ENCODE measurements at places on chromosomes 2 and 18.

GRCh38 chr2:98975611-98976010 lies 39.6 kb upstream of the CRACDL start:
- no peak for DNase-seq

DNA sequence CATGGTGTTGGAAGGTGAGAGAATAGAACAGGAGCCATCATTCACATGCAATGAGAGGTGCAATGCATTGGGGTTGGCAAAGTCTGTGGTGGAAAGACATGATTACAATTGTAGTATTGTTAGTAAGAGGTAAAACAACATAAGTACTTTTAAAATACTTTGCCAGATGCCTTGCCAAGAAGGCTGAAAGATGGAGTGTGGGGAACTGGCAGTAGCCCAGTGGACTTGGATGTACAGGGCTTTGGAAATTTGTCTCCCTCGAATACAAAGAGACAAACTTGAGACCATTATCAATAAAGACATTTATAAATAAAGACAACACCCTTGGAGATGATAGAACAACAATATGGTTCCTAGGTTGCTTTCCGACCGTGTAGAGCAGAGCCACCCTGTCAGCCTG lies 62.0 kb downstream of the MDH1 start:
- DNase-seq, result no peak

GRCh38 chr2:10400568-10400977 lies 47.6 kb downstream of the ODC1 start:
- no peak for DNase-seq

GRCh38 chr18:42052122-42052708 lies 97.2 kb downstream of the PIK3C3 start:
- no peak for DNase-seq

- no peak for DNase-seq
Measured at GRCh38 chr2:190959911-190960788, 53.8 kb downstream of the STAT1 start.

DNA sequence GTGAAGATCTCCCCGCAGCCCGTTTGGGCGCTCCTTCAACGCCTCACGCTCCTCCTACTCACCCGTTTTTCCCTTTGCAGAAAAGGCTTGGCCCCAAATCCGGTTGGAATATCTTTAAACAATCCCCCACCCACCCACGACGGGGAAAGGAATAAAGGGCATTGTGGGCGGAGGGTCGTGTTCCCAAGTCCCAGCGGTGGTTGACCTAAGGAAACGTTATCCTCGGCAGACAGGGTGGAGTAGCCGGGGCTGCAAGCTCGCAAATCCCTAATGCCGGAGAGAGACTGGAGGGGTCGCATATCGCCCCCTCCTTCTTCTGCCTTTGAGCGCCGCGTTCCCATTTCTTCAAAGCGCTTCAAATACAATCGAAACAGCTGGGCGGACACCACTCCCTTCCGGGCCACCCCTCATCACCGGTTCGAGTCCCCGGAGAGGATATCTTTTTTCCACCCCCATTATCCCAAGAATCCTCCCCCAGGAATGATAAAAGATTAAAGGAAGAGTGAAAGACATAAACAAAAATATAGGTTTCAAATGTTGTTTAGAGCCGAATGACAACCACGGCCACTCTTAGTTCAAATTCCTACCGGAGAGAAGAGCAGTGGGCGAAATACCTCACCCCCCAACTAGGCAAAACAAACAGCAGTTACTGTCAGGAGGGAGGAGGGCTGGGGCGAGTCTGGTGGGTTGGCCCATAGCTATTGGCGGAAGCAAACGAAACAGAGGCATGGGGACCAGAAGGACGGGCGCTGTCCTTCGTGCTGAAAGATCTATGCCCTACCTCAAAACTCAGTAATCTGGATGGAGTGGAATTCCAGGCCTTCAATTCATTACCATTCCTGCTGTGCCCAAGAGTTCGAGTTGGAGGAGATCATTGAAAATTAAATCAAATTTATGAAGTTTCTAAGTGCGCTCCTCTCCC lies 2.8 kb upstream of the GAD1 start:
- DNase-seq, result no peak

DNA sequence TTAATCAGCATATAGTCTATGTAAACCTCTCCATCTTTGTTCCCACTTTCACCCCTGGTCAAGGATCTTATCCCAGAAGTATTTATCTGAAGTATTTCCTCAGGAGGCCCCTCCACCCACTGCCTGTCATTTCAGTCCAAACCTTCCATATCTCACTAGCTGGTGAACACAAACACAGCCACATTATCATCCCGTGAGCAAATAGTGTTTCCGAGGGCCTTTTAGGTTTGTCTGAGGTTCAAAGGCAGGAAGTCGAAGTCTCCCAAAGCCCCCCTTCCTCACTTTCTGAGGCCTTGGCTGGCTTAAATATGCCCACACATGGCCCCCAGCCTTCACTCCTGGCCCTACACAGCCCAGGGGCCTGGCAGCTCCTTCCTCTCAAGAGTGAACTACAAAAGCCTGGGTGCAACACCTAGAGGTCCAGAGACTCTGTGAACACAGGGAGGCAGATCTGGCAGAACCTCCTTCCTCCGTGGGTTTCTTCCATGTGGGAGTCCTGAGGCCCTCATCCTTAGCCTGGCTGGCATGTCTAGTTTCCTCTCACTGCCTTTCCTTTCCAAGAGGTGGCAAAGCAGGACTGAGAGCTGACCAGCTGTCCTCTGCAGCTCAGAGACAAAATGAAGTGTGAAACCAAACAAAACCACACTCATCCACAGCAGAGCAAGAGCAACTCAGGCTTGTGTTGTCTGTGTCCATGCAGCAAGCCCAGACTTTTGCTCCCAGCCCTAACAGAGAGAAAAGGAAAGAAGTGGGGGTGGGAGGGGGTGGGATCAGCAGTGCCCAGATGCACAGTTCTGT lies 264.2 kb downstream of the SS18 start:
- DNase-seq, result no peak

DNA sequence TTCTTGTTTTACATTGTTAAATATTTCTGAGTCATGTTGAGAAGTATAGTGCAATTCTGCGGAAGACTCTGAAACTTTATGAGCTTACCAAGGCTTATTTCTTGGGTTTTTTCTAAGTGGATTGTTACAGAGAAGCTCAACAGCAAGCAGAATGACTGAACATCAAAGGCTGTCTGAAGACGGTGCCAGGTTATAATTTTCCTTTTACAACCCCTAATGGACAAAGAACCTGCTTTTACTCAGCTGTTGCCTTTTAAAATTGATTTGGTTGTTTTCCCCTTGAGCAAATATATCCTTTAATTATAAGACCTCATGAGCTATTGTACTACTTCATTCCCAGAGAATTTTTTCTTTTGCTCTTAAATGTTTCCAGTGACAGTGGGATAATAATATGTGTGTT lies 41.6 kb downstream of the LAMA3 start:
- no peak for DNase-seq

GRCh38 chr2:227464361-227464760 lies 7.6 kb upstream of the AGFG1 start:
- DNase-seq, result no peak

DNA sequence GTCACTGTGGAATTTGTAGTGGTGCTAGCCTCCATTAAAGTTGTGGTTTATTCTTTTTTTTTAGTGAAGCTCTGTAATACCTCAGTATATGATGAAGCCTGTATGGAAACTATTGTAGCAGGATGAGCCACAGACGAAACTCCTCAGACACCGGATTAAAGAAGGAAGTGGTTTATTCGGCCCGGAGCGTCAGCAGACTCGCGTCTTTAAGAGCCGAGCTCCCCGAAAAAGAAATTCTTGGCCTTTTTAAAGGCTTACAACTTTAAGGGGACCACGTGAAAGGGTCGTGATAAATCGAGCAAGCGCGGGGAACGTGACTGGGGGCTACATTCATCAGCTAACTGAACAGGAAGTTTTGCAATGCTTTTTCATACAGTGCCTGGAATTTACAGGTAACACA lies 8.1 kb upstream of the CCL20 start:
- no peak for DNase-seq

- no peak for DNase-seq
Measured at GRCh38 chr18:24530630-24531111, 70.2 kb downstream of the HRH4 start.

DNA sequence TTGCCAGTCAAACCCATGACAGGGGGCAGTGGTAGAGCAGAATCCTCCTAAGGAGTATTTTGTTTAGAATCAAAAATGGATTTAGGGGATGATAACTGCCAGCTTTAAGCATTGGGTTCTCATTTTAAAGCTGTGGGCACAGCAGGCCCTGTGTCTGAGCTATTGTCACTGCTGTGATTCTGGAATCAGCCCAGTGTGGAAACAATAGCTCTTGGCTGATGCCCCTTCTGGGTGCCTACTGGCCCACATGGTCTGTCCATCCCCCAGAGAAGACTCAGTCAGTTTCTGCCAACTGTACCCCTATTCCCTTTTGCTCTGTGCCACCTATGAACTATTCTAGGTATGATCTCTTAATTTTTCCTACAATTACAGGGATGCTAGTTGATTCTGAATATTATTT lies 91.7 kb upstream of the LRRTM1 start:
- DNase-seq, result no peak

Data from stimulated activated CD8-positive, alpha-beta memory T cell treated with anti-CD3 and anti-CD28 coated beads, Interleukin-2, amount 100 ng/mL, for 1 hour (primary cell).